ENCODE measurements at places on chromosomes 5 and 9. TPM values are rescaled to one million over a fixed set of nuclear protein-coding genes. Genes with fewer than 3 reads are reported as not detected.

The SPOCK1 gene
- 70.5 TPM for total RNA-seq

The PCSK1 gene
- 0.57 TPM for total RNA-seq

The SLC36A2 gene
- not detected for total RNA-seq

The LCN9 gene
- total RNA-seq = not detected

The ANKDD1B gene
- not detected for total RNA-seq

The BTF3 gene
- total RNA-seq = 429 TPM

The LCN15 gene
- total RNA-seq = not detected

The LHX6 gene
- total RNA-seq = 7.0 TPM

The RNF180 gene
- total RNA-seq = 9.9 TPM

The BARHL1 gene
- not detected for total RNA-seq

The THOC3 gene
- total RNA-seq = 14.7 TPM

The SPINK13 gene
- total RNA-seq = 2.4 TPM

The COMMD10 gene
- 41.0 TPM for total RNA-seq

The UAP1L1 gene
- 11.9 TPM for total RNA-seq

The PPP1R26 gene
- 16.0 TPM for total RNA-seq

The RNF208 gene
- total RNA-seq = 0.88 TPM

The CDKN2B-AS1 gene
- not detected for total RNA-seq

The TERT gene
- not detected for total RNA-seq

The SLC9A3 gene
- total RNA-seq = 1.3 TPM

The SPINK6 gene
- not detected for total RNA-seq

The MAMDC2 gene
- 46.0 TPM for total RNA-seq

The CEL gene
- not detected for total RNA-seq

The NIPBL gene
- total RNA-seq = 54.9 TPM

The BTNL9 gene
- total RNA-seq = 69.2 TPM

The SLC6A19 gene
- total RNA-seq = not detected

The TLX3 gene
- not detected for total RNA-seq

The HAPLN1 gene
- total RNA-seq = not detected

The FOXD4L5 gene
- not detected for total RNA-seq

The DMRT3 gene
- not detected for total RNA-seq

The SV2C gene
- total RNA-seq = 0.17 TPM

The ARL10 gene
- total RNA-seq = 12.6 TPM

The DNAI1 gene
- total RNA-seq = not detected

The CCDC152 gene
- total RNA-seq = 1.3 TPM

Data from subcutaneous adipose tissue (tissue), 4 donors.